Esophagus squamous epithelium (tissue), 5 donors: ENCODE measurements at places on chromosomes 6 and 20.

GRCh38 chr6:130107710-130108109 lies 89.3 kb downstream of the L3MBTL3 start:
- DNase-seq, result no peak

GRCh38 chr6:93581371-93581770 lies 162.0 kb upstream of the EPHA7 start:
- DNase-seq, result no peak

GRCh38 chr6:105449756-105450390 lies 47.0 kb upstream of the PREP start:
- no peak for DNase-seq

- no peak for DNase-seq
Observed at GRCh38 chr6:63790334-63790733, 154.7 kb downstream of the PHF3 start.

DNA sequence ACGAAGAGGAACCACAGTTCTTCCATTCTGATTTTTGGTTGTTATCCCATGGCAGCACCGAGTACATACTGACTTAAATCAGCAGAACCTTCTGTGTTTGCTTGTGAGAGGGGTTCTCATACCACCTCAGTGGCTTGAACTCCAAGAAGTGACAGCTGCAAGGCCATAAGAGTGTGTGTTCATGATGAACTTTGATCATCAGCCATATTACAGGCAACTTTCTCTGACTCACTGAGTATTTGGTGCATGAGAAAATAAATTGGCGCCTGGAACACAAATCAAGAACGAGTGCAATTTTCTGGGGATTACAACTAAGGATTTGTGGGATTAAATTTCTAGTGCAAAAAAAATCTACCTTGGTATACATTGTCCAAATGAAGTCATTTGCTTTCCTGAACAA lies 68.9 kb downstream of the CYP39A1 start:
- no peak for DNase-seq

DNA sequence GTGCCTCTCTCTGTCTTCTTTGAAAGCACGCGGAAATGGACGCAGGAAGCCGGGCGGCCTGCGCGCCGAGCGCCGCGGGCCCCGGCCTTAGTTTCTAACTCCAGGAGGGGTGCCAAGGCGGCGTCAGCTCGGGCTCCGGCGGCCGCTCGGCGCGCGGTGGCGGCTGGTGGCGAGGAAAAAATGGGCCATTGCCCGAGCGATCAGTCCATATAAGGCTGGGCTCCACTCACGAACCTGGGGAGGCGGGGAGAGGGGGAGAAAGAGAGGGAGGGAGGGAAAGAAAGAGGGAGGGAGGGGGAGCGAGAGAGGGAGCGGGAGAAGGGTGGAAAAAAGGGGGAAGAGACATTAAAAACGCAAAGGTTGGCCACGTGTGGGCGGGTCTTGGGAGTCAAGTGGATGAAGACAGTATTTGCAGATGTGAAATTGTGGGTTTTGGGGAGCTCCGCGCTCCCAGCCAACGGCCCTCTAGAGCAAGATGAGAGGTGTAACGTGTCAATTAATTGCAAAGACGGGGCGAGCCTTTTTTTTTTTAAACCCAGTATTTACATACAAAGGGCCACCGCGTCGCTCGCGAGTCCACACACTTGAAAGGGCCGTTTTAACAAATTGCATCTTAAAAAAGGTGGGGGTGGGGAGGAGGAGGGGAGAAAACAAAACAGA lies at the start of gene NKX2-2:
Gene NKX2-2 (minus strand): TSS at position 184 of the 660 bp plus-strand sequence. CDS start 395 bp downstream, outside the sequence.
- DNase-seq, result no peak

- DNase-seq, result no peak
Observed at GRCh38 chr20:47663354-47664067, 121.8 kb downstream of the SULF2 start.

GRCh38 chr20:60804918-60805630 lies 447.0 kb upstream of the CDH4 start:
- no peak for DNase-seq

GRCh38 chr20:64038224-64038564 lies 2.2 kb downstream of the C20orf204 start:
- no peak for DNase-seq

DNA sequence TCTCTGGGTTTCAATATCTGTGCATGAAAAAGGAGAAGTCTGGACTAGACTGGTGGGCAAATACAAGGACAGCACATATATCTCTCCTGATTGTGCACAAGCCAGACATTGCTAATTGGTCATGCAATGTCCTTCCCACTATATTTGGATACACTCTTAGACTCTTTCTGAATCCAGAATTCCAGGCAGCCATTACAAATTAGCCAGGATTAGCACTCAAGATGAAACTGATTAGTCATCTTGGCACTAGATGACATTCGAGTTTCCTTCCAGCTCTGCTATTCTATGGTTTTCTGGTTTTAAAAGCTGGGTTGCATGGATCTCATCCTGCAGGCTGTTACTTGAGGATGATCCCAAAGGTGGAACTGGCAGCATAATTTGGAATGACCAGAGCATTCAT lies 73.2 kb downstream of the SCP2D1 start:
- DNase-seq, result no peak

GRCh38 chr20:64006902-64007301 lies 26.0 kb downstream of the PRPF6 start:
- DNase-seq, result no peak

DNA sequence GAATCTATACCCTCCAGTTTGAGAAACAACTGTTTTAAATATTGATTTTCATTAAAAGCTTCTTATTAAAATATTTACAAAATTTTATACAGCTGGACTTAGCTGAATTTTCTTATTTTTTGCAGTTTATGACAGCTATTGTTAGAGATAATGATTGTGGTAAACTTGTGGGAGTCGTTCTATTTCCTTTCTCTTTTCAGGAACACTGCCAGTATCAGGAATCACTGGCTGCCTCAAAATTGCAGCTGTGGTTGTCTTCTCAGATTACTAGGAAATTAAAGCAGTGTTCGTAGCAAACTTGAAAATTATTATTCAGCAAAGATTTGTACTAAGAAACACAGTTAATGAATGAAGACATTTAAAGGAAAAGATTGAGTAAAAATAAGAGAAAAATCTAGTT lies 311.0 kb downstream of the CENPW start:
- DNase-seq, result no peak

GRCh38 chr20:58868795-58869194 lies 16.3 kb downstream of the GNAS start:
- DNase-seq, result no peak

DNA sequence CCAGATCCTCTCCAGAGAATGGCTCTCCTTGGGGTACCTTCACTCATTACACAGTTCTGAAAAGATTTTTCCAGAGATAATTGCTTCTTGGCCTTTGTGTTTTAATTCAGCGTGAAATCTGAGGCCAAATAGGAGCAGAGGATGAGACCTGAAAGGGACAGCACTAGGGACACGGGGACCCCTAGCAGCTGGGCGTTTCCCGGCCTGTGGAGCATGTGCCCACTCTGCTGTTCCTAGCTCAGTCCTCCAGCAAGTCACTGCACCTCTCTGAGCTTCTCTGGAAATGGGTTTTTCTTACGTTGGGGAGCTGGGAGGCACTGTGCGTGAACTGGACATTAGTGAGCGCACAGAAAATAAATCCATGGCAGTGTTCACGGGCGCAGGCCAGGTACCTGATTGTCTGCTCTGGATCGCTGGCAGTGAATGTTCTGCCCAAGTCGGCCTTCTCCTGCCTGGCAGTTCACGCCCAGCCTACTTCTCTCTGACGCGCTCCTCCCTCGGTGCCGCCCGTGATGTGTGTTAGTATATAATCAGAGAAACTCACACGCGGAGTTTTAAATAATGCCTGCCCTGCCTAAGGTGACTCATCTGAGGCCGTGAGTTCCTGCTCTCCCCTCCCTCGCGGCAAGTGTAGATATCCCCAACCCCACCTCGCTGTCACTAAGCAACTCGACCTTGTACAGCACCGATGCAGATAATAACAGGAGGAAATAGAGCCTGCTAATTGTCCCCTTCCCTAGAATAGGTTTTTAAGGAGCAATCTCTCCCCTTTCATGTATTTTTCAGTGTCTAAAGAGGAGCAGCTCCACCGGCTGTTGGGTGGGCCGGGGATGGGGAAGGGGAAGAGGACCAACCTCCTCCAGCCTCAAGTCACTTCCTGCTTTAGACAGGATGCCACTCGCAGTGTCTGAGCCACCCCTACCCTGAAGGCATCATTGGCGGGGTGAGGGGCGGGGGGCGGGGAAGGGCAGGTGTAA lies 2.7 kb upstream of the TUBB2A start:
- DNase-seq, result peak; percentile 10

- DNase-seq, result no peak
Observed at GRCh38 chr20:42186337-42186736, 568.2 kb upstream of the CHD6 start.

DNA sequence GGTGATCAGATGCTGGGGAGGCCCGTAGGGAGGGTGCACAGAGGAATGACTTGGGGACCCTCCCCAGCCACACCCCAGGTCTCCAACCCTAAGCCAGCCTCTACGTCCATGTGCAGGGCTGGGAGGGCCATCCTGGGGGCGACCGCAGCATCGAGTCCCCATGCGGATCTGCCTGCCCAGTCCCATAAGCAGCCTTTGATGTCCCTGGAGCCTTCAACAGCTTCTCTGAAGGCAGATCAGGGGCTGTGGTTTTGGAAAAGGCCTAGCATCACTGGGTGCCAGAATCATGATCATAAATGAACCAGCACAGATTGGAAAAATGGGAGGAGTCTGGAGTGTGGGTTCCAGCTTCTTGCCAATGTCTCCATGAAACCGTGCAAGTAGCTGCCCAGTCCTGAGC lies 22.9 kb downstream of the TOX2 start:
- DNase-seq, result no peak

DNA sequence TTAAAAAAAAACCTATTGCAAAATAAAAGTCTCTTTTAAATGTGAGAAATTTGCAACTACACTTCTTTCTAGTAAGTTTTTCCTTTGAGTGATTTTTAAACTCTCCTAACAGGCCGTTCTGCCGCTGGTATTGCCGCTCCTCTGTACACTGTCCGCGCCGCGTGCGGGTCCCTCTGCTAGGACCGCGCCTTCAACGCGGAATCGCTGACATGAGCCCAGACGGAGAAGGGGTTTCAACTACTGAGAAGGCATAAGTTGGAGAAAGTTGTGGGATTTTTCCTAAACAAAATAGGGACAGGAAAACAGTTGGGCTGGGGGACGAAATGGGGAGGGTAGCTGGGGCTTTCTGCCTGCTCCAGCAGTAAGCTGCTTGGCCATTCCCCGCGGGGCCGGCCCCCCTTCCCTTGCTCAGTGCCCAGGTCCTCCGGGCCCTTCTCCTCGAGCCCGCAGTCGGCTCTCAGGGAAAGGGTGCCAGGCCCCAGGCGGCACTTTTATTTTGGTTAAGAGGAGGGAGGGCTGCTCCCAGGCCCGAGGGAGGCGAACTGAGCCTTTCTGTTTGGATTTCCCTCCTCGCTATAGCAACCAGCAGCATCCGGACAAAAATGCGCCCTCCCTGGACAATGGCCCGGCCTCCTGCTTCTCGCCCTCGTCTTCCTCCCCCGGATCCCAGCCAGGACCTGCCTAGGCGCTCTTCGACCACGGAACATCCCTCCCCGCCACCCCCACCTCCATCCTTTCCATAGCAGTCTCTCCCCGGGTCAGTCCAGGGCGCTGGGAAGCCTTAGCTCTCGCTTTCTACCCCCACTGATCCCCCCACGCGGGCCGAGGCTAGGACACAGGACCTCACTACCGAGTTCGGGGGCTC lies 6.8 kb upstream of the POU3F2 start:
- no peak for DNase-seq

- DNase-seq, result no peak
Observed at GRCh38 chr6:131053546-131054240, 9.4 kb downstream of the EPB41L2 start.

GRCh38 chr6:34273242-34273805 lies 24.5 kb upstream of the SMIM29 start:
- no peak for DNase-seq

GRCh38 chr6:127971945-127972391 lies 71.1 kb upstream of the THEMIS start:
- no peak for DNase-seq

- no peak for DNase-seq
Observed at GRCh38 chr20:7428946-7429345, 511.3 kb downstream of the HAO1 start.

- no peak for DNase-seq
Observed at GRCh38 chr6:48933136-48933535, 529.9 kb downstream of the MMUT start.

GRCh38 chr20:60053125-60053817 lies 95.0 kb downstream of the CDH26 start:
- DNase-seq, result no peak

DNA sequence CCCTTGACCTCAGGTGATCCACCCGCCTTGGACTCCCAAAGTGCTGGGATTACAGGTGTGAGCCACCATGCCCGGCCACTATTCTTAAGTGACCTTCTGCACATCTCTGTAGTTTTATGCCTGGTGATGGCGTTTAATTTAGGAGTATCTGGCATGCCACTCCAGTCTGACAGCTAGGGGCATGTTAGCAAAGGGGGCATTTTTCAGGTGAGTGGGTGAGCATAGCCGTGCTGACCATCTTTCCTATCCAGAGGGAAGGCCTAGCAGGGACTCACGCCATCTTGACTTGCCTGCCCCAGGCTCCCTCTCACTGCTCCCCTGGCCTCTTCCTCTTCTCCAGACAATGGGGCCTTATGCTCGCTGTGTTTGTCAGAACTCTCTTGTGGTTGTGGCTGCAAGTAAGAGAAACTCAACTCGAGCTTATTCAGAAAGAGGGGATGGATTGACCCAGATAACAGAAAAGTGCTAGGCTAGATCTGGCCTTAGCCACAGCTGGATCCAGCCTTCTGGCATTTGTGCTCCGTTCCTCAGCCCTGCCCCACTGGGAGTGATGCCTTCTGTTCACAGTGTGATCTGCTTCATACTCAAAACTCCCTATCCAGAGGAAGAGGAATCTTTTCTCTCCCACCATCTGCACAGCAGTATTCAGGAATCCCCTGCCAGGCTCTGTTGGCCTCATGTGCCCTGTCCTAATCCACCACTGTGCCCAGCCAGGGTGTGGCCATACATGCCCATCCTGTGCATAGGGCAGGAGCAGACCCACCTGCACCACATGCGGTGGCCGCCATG lies 174.5 kb upstream of the AKAP12 start:
- no peak for DNase-seq

- DNase-seq, result no peak
Observed at GRCh38 chr6:100426744-100427338, 37.9 kb downstream of the SIM1 start.

- DNase-seq, result no peak
Observed at GRCh38 chr6:13687917-13688351, 23.7 kb downstream of the RANBP9 start.

- no peak for DNase-seq
Observed at GRCh38 chr6:158487495-158487894, 72.4 kb upstream of the TMEM181 start.
